ENCODE measurements at places on chromosomes 13 and 19.

DNA sequence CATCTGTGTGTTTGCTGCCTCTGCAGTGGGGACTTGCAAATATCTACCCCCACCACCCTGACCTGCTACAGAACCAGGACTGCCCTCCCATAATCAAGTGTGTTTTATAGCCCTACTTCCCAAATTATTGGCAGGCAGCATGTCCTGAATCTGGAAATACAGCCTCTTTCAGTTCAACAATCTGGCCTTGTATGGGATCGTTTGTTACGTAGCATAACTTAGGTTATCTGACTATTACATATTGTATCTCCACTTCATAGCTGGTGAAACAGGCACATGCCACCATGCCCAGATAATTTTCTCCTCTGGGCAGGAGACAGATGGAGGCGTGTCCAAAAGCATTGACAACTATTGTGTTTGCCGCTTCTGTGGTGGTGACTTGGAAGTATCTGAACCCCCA lies 66.7 kb upstream of the ADGRL1 start:
- DNase-seq, result no peak

DNA sequence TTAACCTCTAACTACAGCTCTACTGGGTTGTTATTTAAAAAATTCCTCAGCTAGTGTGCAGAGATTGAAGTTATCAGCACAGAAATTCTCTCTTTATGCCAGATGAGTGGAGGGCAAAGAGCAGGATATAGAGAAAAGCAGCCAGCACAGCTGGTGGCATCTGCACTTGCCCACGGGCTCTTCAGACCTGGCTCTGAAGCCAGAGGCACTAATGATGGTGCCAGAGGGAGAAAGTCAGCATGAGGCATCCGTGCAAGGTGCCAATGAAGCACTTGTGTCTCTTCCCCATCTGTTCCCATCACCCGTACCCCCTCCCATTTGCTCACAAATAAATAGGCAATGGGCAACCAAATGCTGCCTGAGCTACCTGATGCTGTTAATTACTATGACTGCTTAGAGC lies 138.9 kb downstream of the OLFM4 start:
- no peak for DNase-seq

DNA sequence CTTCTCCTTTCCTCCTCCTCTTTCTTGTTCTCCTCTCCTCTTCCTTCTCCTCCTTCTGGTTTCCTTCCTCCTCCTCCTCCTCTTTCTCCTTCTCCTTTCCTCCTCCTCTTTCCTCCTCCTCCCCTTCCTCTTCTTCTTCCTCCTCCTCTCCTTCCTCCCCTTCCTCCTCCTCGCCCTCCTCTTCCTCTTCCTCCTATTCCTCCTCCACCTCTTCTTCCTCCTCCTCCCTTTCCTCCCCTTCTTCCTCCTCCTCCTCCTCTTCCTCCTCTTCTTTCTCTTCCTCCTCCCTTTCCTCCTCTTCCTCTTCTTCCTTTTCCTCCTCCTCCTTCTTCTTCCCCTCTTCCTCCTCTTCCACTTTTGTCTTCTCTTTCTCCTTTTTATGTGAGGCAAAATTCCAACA lies 55.0 kb upstream of the ADGRE1 start:
- DNase-seq, result no peak

DNA sequence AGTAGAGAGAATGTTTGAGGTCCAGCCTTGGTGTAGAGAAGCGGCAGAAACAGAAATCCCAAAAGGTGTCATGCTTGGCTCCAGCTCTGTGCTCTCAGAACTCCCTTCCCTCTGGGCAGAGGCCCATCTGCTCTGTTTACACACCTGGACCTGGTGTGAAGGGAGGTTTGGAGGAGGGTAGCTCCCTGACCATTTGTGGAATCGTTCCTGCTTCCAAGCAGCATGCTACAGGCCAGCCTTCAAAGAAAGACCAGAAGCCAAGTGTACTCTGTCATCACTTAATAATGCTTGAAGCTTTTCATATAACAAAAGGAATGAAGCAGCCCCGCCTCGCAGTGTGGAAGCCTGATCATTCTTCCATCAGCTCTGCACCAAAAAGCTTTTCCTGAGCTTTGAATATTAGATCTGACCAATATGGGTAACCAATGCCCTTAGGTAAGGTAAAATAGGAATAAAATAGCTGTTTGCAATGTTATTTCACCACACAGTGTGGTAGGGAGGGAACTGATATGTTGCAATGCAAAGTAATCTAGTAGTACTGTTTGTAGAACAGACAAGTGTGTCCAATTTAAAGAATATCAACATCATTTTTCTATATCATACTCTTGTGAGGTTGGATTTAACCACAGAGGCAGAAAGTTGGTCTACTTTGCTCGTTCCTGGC lies 63.3 kb downstream of the ZIC5 start:
- no peak for DNase-seq

GRCh38 chr19:35938282-35939224 lies 2.4 kb downstream of the LRFN3 start:
- no peak for DNase-seq

DNA sequence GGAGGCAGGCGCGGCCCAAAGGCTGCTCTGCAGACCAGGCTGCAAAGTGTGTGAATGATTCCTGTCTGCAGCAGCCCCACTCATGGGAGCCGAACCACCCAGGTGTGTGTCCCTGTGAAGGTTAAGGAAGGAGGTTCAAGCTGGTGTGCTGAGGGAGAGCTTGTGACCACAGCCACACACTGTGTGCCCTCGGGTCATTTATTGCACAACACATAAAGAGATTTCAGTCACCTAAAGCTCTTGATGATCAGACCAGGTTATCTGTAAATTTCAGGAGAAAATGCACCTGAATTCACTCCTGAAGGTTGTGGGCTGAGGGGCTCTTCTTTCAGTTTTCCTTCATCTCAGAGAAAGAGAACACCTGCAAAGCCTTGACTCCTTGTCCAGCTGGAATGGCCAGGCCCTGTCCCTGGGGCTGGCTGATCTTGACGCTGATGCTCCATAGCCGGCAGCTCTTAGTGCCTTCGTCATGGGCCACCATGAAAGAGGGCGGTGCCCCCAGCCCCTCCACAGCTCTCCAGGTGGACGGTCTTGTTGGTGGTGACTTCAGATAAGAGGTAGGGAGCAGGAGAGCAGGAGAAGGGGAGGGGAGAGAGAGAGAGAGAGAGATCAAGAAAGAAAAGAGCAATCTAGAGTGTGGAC lies 110.8 kb upstream of the C1QTNF9B start:
- DNase-seq, result no peak

DNA sequence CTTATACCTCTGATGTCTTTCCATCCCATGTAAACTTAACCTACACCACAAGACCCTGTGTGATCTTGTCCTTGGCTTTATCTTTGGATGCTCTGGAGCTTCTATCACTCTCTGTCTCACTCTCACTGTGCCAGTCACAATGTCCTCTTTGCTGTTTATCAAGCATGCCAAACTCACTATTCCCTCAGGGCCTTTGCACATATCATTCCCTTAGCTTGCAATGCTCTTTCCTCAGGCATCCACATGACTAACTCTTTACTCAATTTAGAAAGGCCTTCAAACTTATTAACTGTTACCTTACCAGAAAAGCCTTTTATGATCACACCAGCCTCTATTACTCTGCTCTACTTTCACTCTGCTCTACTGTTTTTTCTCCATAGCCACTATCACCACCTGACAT lies 354.1 kb downstream of the RFC3 start:
- no peak for DNase-seq

DNA sequence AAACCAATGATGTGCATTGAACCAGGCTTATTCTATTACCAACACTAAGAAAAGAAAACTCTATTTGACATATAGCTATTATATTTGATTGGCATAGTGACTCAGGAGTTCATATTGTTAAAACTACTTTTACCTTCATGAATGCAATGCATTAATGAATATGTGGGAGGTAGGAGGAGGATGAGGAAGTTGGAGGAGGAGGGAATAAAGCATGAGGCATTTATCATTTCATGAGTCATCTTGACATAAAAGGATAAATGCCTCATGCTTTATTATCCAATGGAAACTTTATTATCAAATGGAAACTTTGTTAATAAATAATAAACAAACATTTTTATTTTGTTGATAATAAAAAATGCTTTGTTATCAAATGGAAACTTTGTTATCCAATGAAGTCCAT lies 116.5 kb downstream of the SPRY2 start:
- DNase-seq, result peak; percentile 13

GRCh38 chr19:5132206-5132560 lies 163.3 kb downstream of the KDM4B start:
- DNase-seq, result no peak

GRCh38 chr13:58767566-58767965 lies 1136.0 kb downstream of the PCDH17 start:
- no peak for DNase-seq

DNA sequence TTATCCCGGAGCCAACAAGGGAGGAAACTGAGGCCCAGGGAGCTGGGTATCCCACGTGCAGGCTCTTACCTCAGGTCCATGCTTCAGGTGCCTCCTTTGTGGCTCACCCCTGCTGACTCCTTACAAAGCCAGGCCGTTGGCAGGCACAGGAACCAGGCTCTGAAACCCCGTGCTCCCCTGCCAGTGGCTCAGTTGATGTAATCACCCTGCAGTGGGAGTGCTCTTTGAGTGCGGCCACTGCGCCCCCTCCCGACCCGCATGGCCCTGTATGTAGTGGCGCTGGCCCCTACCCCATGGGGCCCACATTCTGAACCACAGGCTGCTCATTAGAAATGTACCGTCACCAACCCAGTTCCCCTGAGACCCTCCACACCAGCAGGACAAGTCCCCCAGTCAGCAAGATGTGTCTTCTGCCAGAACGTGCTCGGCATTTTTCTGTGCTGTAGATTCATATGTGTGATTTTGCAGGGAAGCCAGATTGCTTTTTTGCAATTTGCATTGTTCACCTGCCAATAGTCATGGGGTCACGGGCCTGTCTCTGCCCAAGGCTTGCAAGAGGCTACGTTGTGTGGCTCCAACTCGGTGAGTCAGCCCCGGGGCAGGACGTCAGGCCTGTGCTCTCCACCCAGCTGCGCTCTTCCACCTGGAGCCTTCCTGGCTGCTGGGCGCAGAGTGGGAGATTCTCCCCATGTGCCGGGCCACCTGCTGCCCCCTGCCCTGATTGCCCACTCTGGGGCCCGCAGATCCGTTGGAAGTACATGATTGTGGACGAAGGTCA lies 60.3 kb downstream of the SMARCA4 start:
- no peak for DNase-seq

GRCh38 chr19:18674616-18675015 lies 8.9 kb upstream of the CRTC1 start:
- DNase-seq, result no peak

DNA sequence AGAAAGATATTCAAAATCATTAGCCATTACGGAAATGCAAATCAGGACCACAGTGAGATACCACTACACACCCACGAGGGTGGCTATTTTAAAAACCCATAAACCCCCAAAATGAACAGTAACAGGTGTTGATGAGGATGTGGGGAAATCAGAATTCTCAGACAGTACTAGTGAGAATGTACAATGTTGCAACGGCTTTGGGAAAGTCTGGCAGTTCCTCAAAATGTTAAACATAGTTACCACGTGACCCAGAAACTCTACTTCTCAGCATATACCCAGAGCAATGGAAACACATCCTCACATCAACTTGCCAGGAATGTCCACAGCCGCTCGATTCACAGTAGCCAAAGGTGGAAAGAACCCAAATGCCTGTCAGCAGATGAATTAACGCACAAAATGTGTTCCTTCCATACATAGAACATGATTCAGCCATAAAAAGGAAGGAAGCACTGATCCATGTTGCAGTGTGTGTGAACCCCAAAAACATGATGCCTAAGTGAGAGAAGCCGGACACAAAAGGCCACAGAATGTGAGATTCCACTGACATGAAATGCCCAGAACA lies 7.0 kb downstream of the PLVAP start:
- peak; percentile 88 for DNase-seq

- DNase-seq, result no peak
Measured at GRCh38 chr19:39829702-39830275, 4.2 kb downstream of the DYRK1B start.

GRCh38 chr19:46809534-46810272 lies 21.3 kb upstream of the SLC1A5 start:
- DNase-seq, result no peak

DNA sequence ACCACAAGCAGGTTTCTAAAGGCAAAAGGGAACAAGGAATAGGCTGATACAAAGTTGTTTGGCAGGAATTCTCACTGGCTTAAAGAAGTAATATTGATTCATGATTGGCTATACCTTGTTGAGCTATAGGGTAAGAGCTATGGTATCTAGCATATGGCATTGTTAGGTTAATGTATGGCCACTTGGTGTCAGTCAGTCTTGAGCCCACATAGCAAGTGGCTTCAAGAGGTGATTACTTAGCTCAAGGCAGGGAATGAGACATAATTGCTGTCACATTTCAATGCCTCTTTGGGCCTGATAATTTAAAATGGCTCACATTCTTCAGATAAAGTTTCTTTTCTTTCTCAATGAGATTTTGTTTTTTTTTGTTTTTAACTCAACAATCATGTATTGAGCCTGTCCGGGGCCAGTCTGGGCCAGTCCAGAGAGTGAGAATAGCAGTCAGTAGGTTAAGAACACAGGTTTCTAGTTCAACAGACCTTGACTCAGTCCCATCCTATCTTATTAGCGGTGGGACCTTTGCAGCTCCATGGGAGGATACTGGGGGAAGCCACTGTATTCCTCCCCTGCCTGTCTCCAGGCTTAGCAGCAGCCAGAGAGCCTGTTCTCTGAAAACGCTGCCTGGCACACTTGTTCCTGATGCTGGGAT lies 45.8 kb upstream of the RCBTB2 start:
- DNase-seq, result no peak

GRCh38 chr13:40096357-40096901 lies 441.0 kb downstream of the COG6 start:
- no peak for DNase-seq

GRCh38 chr19:10246511-10246910 lies 5.5 kb upstream of the MRPL4 start:
- DNase-seq, result no peak

- no peak for DNase-seq
Measured at GRCh38 chr19:13827656-13828055, 32.4 kb downstream of the ZSWIM4 start.

DNA sequence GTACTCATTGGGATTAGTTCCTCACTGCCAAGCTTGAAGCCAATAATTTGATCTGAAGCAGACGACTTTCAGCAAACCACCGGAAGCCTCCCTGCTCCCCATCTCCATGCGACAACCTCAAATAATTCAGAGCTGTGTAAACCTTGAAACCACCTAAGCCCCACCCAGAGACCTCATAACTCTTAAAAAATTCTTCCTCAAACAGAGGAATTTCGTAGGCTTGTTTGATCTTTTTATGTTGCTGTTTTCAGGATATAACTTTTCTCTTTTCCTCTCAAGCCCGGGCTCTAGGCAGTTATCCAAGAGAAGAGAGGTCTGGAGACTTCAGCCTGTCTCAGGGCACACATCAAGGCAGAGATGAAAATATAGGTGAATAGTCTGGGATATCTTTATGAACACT lies 311.6 kb downstream of the KCNRG start:
- DNase-seq, result no peak

GRCh38 chr19:53866865-53867224 lies 838 bp upstream of the MYADM start:
- DNase-seq, result no peak

DNA sequence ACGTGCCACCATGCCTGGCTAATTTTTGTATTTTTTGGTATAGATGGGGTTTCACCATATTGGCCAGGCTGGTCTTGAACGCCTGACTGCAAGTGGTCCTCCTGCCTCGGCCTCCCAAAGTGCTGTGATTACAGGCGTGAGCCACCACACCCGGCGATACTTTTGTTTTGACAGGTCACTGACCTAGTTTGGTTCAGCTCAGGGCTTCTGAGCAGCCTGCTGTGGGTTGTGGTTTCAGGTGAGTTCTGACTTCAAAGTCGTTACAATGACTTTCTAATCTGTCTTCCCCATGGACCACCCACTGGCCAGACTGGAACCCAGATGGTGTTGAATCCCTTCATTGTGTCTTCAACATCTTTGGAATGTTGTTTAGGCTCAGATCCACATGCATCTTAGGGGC lies 73.8 kb downstream of the TRPM4 start:
- no peak for DNase-seq

- DNase-seq, result no peak
Measured at GRCh38 chr13:50365408-50366391, 350.5 kb downstream of the KCNRG start.
